Kasumi-1 (cell line): ENCODE measurements at places on chromosomes 7 and 10.
A peak's percentile ranks its signal among the peaks of the same experiment; 100 is the strongest.

- DNase-seq, result peak; percentile 63
Observed at GRCh38 chr7:87474533-87475358, 734 bp downstream of the ABCB4 start.

DNA sequence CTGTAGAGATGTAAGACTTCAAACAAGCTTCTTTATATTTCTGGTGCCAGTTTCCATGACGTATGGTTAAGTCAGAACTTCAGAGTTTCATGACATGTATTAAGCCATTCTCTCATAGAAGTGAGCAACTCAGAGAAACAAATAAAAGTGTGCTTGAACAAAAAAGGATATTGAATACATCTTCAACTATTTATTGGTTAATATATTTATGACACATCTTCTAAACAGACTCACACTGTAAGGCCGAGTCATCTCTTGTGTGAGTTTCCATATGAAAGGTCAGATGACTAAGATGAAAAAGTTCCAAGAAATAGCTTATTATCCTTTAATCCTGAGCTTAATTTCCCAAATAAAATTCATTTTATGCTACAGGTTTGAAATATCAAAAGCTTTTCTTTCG, 105.5 kb upstream of the CSTF2T start:
- no peak for DNase-seq

- DNase-seq, result peak; percentile 43
Observed at GRCh38 chr10:21702633-21703111, 168.6 kb downstream of the MLLT10 start.

DNA sequence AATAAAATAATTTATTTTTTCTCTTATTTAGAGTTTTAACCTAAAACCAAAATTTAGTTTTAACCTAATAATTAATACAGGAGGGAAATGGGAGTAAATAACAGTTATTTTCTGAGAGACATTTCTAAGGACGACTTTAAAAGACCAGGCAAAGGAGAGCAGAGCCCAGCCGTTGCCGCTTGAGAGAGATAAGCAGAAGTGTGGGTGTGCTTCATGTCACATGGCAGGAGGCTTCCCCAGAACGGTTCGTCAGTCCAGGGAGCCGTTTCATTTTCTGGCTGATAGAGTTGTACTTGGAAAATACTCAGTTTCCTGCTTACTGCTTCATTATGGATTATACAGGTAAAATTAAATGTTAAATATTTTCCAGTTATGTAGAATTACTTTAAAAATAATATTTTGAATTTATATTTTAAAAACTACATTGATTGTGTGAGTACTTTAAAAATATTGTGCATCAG, 61.4 kb downstream of the ST7 start:
- DNase-seq, result peak; percentile 91

- no peak for DNase-seq
Observed at GRCh38 chr7:41110186-41110585, 592.7 kb downstream of the INHBA start.

- DNase-seq, result no peak
Observed at GRCh38 chr7:31669461-31669860, 17.6 kb upstream of the PPP1R17 start.

DNA sequence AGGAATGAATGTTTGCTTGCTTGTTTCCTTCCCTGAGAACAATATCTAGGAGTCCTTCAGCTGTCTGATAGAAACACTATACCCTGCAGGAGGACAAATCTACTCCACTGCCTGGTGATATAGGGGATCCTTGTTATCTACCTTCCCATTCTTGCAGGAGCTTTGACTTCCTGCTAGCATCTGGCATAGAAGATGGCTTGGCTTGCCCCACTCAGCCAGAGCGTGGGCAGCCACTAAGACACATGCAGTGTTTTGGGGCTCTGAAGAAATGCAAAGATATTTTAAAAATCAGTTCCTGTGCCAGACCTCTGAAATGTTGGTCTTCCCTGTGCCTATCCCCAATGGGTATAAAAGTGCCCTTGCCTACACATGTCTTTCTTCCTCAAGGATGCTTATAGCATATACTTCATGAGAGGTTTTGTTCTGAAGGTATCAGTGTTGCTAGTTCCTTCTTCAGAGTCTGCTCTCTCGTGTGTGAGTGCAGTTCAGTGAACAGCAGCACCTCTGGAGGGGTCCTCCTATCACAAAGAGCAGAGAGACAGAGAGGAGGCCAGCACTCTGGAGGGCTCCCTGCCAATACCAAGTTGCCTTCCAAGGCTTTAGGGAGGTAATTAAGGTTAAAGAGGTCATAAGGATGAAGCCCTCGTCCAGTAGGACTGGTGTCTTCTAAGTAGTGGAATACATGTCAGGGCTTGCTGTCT, 149.1 kb upstream of the CALCR start:
- DNase-seq, result no peak

GRCh38 chr10:108454224-108454623, 1289.7 kb upstream of the SORCS1 start:
- DNase-seq, result no peak

DNA sequence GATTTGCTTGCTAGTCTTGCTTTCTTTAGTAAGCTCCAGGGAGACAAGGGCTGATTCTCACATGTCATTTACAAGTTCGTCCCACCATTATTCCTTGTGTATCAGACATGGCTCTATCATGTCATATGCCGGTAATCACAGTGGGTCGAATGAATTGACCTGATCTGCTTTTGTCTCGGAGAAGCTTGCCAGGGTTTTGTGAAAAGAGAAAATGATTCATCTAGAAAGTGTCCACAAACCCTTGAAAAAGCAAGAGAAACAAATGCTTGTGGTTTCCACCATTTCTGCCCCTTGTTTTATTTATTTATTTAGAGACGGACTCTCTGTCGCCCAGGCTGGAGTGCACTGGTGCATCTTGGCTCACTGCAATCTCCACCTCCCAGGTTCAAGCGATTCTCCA, 278.5 kb downstream of the TCF7L2 start:
- no peak for DNase-seq

GRCh38 chr7:133419041-133419440, 166.2 kb downstream of the EXOC4 start:
- no peak for DNase-seq

DNA sequence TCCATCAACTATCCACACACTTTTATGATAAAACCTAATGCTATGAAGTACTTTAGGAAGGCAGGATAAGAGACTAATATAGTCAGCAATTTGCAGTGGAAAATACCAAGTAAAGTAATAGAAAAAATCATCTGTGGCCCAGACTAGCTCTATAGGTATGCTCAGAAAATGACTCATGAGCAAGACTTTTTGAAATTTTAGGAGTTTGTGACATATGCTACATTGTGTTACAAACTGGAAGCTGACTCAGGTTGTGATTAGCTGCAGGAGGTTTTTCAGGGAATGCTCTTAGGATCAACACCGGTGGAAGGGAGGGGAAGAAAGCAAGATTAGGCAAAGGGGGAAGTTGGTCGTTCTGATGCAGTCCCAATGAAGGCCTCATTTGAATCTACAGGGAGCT, 56.1 kb downstream of the FEZF1 start:
- no peak for DNase-seq

- peak; percentile 67 for DNase-seq
Observed at GRCh38 chr7:149261829-149262617, at the start of gene ZNF783. Gene ZNF783 (plus strand): TSS chr7:149262196. CDS start chr7:149262334, 138 bp downstream.

- peak; percentile 47 for DNase-seq
Observed at GRCh38 chr7:105429746-105430612, 41.3 kb upstream of the SRPK2 start.

- DNase-seq, result no peak
Observed at GRCh38 chr7:138204285-138204981, 128.2 kb downstream of the AKR1D1 start.

DNA sequence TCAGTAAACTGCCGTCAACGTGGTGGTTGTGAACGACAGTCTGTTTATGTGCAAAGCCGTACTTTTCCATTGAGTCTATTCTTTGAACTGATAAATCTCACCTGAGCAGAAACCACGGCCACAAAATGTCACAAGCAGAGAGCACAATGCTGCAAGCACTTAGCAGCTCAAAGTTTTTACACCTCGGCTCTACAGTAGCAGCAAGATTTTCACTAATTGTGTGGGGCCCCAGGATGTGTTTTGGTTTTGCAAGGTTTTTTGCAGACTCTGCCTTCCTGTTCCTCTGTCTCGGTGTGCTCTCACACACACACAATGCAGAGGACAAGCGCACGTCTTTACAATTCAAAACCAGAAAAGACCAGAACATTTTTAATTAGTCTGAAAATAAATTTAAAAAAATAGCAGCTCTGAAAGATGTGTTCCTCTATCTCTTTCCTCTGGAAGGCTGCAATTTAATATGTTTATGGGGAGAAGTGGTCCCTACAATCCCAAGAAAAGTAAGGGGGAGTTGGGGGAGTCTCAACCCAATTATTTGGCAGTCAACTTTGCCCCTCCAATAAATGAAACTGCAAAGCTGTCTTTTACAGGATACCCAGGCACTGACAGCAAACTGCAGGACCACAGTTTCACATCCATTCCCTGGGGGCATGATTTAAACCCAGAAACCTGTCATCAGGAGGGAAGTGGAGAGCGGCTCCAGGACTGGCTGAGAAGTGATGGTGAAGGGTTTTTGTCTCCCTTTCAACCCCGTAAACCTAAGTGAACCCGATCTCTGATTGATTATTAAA, 73.8 kb upstream of the SFMBT2 start:
- peak; percentile 91 for DNase-seq

DNA sequence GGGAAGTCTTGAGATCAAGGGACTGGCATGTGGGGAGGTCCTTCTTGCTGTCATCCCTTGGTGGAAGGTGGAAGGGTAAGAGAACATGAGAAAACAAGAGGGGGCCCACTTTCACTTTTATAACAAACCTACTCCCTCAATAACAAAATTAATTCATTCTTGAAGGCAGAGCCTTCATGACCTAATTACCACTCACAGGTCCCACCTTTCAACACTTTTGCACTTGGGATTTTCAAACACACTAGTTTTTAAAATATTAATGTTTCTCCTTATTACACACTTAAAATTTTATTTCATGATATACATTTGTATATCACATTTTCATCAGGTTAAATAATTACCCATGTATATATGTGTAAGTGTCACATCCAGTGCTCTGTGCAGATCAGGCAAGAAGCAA, 2.0 kb downstream of the ST7 start:
- DNase-seq, result no peak

- no peak for DNase-seq
Observed at GRCh38 chr7:128040205-128040604, 9.0 kb upstream of the LRRC4 start.

- DNase-seq, result no peak
Observed at GRCh38 chr10:114077347-114077746, 33.7 kb downstream of the ADRB1 start.

- no peak for DNase-seq
Observed at GRCh38 chr10:71685554-71686232, 33.9 kb downstream of the C10orf105 start.

DNA sequence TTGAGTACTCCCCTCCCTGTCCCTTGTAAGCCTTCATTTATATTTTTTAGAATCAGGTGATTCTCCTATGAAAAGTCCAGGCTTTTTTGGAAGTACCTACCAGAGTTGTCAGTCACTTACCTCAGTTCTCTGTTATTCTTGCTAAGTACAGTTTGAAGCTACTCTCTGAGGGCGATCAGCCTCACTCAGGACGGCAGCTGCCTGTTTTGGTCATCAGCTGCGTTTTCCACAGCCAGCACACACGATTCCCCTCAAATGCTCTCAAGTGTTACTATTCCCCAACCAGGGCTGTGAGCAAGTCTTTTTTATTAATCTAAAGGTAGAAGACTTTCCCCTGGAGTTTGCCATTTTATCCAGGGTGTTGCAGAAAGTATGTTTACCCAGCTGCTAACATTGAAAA, 328.6 kb downstream of the SUGCT start:
- no peak for DNase-seq

GRCh38 chr10:88835910-88836221, 15.8 kb downstream of the ANKRD22 start:
- no peak for DNase-seq

DNA sequence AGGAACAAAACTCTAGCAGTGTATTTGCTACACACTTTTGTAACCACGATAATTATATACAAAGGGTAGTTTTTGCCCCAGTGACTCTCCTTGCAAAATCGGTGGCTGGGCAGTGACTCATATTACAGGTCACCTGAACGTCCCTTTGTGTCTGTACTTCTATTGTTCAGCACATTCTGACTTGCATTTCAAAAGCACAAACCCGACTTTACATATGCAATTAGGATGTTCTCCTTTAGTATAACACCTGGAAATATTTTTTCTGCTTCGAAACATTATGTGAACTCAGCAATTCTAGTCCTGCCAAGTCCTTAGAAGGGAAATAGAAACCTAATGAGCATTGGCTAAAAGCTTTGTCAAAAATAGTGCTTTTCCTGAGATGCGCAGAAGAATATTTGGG, 6.0 kb downstream of the PRR15 start:
- no peak for DNase-seq

DNA sequence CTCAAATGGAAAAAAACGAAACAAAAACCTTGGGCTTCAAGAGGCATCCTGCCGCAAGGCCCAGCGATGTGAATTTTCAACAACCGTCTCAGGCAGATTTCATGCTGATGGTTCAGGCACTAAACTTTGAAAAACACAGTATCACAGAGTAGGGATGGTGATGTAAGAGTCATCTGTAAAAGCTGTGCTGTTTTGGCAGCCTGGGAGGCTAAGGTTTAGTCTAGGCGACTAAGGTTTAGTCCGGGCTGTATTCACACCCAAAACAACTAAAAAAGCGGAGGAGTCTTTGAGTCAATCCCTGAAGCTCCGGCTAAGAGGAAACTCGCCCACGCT, 420 bp upstream of the MINPP1 start:
- DNase-seq, result no peak

GRCh38 chr7:124597509-124597908, 168.1 kb downstream of the GPR37 start:
- no peak for DNase-seq

DNA sequence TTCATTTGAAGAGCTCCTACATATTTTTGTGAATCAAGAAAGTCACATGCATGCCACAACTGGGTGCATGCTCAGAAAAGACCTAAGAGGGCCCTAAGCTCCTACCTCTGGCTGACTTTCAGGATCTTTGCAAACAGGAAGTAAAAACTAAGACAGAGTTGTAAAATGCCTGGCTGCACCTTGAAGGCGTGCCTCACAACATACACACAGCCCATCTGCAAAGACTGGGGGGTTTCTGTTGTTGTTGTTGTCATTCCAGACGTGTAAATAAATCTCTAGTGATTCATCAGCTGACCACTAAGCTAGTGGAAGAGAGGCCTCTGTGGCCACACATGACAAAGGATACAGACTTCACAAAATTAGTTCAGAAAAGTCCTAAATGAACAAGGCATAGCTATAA, 31.8 kb downstream of the SMURF1 start:
- peak; percentile 20 for DNase-seq

GRCh38 chr10:23173214-23174073, 18.7 kb upstream of the PTF1A start:
- no peak for DNase-seq

GRCh38 chr10:55329796-55330195, 528.8 kb upstream of the PCDH15 start:
- no peak for DNase-seq
